ENCODE measurements at places on chromosomes 1 and 21. TPM values are rescaled to one million over a fixed set of nuclear protein-coding genes. Genes with fewer than 3 reads are reported as not detected.

ACTL8 gene
- total RNA-seq = not detected

MRPS15 gene
- total RNA-seq = 44.2 TPM

FMO3 gene
- 0.16 TPM for total RNA-seq

C1orf94 gene
- under 0.01 TPM for total RNA-seq

SPSB1 gene
- 21.3 TPM for total RNA-seq

SPRR2B gene
- not detected for total RNA-seq

EFNA4 gene
- 3.6 TPM for total RNA-seq

SYT2 gene
- total RNA-seq = not detected

CNR2 gene
- total RNA-seq = not detected

LRRC42 gene
- 37.6 TPM for total RNA-seq

FLG2 gene
- total RNA-seq = not detected

VPS26C gene
- total RNA-seq = 116 TPM

ARMH1 gene
- total RNA-seq = 0.97 TPM

S100A9 gene
- total RNA-seq = not detected

RNF186 gene
- not detected for total RNA-seq

CXADR gene
- total RNA-seq = 0.49 TPM

TMEM201 gene
- 8.9 TPM for total RNA-seq

HLX gene
- total RNA-seq = 7.2 TPM

KRTAP11-1 gene
- not detected for total RNA-seq

All from hair follicle dermal papilla cell (primary cell).